ENCODE measurements at places on chromosomes 3 and 15. TPM values are rescaled to one million over a fixed set of nuclear protein-coding genes. Genes with fewer than 3 reads are reported as not detected.

- DNase-seq = no peak
Observed at GRCh38 chr3:3927965-3928364, 128.7 kb downstream of the LRRN1 start.

GRCh38 chr3:159114582-159114981 is 312.7 kb downstream of the MFSD1 start:
- DNase-seq = no peak

DNA sequence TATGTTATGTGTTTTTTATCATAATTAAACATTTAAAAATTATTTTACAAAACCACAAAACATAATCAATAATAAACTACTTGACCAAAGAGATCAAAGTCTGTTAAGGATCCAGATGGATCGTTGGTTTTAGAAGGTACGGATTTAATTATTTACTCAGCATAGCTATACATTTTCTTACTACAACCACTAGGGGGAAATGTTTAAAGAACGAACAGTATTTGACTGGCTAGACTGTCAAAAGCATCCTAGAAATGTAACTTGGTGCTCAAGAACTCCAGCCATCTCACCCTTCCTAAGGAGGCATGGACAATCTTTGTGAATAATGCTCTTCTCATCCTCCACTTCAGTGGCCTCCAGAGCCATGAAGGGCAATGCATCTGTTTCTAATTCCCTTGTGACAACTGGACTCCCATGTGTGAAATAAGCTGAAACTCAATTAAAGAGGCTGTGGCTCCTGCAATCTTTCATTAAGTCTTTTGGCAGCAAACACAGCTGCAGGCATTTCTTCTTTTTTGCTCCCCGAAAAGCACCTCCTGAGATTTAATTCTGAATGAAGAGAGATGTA is 94.7 kb upstream of the TUSC7 start:
- DNase-seq = no peak

DNA sequence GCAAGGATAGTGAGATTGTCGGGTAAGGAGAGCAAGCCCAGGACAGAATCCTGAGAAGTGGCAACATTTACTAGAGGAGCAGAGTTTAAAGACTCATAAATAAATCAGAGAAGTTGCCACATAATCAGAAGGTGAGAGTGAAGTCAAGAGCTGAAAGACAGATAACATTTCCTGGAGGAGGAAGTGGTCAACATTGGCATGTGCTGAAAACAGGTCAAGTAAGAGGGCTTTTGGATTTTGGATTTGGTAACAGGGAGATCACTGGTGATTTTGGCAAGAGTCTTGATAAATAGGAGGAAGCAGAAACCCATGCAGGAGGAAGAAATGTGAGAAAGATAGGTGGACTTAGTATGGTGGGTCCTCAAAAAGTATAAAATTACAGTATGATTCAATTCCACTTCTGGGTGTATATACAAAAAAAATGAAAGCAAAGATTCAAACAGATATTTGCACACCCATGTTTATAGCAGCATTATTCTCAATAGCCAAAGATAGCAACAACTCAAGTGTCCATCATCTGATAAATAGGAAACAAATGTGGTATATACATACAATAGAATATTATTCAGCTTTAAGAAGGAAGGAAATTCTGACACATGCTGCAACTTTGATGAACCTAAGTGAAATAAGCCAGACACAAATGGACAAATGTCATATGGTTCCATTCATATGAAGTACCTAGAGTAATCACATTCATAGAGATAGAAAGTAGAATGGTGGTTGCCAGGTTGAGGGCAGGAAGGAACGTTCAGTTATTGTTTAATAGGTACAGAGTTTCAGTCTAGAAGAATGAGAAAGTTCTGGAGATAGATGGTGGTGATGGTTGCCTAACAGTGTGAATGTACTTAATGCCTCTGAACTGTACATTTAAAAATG is 27.3 kb upstream of the MBNL1 start:
- DNase-seq = no peak

- no peak for DNase-seq
Observed at GRCh38 chr15:72353266-72353665, 22.5 kb downstream of the HEXA start.

SRGAP3 gene
- 58.3 TPM for total RNA-seq

DNA sequence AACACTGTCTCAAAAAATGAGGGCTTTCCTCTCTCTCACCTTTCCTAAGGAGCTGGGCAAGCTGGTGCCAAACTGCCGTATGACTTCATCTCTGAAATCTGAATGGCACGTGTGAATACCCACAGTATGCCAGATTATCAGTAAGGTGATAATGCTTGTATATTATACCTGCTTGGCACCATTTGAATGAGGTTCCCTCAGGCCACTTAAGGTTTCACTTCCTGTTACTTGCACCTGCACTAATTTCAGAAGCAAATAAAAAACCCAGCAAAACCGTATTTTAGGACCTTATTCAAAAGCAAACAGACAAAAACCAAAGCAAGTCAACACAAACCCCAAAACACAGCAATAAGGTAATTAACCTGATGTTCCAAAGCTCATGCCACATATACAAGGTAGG is 19.7 kb downstream of the FOXP1 start:
- DNase-seq = no peak

DNA sequence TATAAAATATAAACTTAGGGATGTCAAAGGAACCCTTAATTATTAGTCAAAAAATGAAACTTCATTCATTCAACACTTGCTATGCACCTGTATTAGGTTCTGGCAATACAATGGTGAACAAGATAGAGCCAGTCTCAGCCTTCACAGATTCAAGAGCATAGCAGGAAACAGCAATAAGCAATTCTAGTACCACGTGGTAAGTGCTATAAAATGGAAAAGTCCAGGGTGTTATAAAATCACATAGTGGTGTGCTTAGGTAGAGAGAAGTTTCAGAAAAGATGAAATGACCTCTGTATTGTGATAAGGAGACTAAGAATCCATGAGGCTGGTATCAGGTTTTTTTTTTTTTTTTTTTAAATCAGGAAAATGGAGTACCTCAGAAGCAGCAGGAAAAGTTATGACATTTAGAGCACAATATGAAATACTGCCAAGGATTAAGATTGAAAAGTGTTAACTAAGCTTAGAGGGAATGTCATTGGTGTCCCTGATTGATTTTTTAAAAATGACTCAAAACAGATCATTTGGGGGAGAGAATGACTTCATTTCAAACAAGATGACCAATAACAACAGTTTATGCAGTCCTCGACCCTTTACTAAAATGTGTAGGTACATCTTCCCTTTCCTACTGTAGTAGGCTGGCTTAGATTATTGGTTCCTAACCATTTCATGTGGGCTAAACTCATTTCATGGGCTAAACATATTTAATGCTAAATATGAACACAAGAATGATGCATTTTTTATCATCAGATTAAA is 5.0 kb downstream of the TOMM70 start:
- DNase-seq = no peak

- DNase-seq = no peak
Observed at GRCh38 chr3:150014782-150015181, 44.1 kb upstream of the PFN2 start.

DNA sequence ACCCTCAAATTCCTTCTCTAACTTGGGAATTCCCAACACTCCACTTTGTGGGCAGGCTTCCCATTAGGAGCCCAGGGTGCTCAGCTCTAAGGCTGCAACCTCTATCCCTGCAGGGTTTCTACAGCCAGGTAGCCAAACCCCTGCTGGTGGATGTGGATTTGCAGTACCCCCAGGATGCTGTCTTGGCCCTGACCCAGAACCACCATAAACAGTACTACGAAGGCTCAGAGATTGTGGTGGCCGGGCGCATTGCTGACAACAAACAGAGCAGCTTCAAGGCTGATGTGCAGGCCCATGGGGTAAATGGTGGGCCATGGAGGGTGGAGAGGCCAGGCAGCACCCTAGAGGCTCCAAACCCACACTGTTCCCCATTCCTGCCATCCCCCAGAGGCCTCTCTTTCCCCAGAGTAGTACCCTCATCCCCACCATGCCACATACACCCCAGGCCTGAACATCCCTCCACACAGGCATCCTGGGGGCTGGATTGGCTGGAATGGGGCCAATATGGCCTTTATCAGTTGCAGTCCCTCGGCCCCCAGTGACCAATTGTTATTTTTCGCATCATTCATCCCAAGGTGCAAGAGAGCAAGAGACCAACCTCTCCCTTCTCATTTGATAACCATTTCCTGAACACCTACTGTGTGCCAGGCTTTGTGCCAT is 7.7 kb downstream of the ITIH1 start:
- no peak for DNase-seq

JAGN1 gene
- total RNA-seq = 15.9 TPM

GRCh38 chr3:42500091-42500490 is 2.4 kb upstream of the VIPR1 start:
- DNase-seq = no peak

AQP9 gene
- under 0.01 TPM for total RNA-seq

SLC24A5 gene
- total RNA-seq = 0.41 TPM

PRR20G gene
- not detected for total RNA-seq

DNA sequence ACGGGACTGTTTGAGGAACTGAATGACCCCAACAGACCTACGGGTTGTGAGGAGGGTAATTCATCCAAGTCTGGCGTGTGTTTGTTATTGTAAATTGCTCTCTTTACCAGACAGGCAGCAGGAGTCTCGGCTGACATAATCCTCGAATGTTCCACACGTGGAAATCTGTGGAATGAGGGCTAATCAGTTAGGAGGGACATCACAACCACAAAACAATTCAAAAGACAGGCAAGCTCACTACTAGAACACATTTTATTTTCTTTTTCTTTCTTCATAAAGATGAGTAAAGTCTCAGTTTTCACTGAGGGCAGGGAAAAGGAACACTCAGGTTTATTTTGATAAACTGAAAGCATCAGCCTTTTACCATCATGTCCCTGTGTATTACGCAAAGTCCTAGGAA is 53.8 kb downstream of the GRK7 start:
- DNase-seq = no peak

PKM gene
- total RNA-seq = 285 TPM

CASR gene
- total RNA-seq = not detected

RASGRP1 gene
- total RNA-seq = 11.0 TPM

DNA sequence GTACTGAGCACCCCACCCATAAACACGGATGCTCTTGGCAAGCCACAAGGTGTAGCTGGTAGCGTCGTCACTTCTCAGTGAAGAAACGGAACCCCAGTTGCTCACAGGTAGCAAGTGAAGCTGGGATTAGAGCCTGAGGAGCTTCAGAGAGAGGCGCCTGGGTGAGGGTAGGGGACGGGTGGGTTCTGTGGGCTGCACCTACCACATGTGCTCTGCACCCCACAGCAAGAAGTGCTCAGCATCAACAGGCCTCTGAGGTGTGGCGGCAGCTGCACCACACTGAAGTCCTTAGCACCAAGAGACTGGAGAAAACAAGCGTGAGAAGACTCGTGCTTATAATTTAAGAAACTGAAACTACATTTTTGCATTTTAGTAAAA is 9.8 kb downstream of the MAP6D1 start:
- no peak for DNase-seq

CACNA2D3 gene
- total RNA-seq = 30.6 TPM

GRCh38 chr3:175914785-175915184 is 1055.7 kb downstream of the NAALADL2 start:
- DNase-seq = no peak

THPO gene
- total RNA-seq = 0.41 TPM

TF gene
- total RNA-seq = 4.1 TPM

COL7A1 gene
- total RNA-seq = 1.2 TPM

SLC9C1 gene
- 0.41 TPM for total RNA-seq

GRCh38 chr3:49658711-49659110 is 15.4 kb upstream of the APEH start:
- DNase-seq = no peak

GRCh38 chr3:10550705-10551104 is 45.3 kb upstream of the ATP2B2 start:
- no peak for DNase-seq

CCDC54 gene
- not detected for total RNA-seq

DNA sequence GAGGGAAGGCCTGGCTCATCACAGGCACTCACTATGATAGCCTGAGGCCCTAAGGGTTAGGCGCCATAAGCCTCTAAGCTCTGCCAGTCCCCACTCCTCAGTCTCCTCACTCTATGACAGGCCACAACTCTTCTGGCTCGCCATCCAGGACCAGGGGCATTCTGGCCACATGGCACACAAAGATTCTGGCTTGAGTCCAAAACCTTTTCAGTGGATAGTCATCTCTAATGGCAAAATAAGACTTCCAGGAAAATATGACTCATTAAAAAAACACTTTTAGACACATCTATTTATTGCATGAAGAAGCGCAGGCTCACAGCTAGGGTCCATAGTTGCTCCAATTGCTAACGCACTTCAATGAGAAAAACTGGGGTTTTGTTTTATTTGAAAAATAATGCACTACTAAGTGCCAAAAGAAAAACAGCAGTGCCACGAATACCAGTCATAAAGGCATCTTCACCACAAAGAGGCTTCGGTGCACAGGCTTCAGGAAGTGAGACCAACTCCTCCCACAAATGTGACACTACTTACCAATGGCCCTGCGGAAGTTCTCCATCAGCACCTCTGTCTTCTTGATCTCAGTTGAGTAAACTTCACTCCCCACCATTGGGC is 11.1 kb downstream of the RUVBL1 start:
- DNase-seq = no peak

DNA sequence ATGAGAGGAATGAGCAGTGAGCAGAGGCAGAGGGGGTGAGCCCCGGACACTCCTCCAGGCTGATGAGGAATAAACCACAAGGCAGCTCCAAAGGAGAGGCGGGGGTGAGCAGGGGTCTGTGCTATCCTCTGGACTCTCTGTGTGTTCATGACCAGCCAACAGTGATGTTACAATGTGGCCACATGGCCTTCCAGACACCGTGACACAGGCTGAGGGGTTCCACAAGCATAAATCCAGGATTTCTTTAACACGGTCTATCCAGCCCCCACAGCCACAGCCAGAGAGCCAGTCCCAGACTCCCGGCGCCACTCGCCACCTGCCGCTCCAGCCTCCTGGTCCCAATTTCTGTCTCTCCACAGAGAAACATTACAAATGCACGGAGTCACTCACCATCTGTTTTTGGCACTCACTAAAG is 24.4 kb downstream of the XXYLT1 start:
- no peak for DNase-seq

GRCh38 chr3:30752970-30753369 is 141.5 kb downstream of the GADL1 start:
- DNase-seq = no peak

GRCh38 chr15:73426323-73426994 is 16.5 kb upstream of the REC114 start:
- DNase-seq = no peak

LSG1 gene
- 35.9 TPM for total RNA-seq

- DNase-seq = no peak
Observed at GRCh38 chr3:71102111-71102983, 481.2 kb downstream of the FOXP1 start.

GRCh38 chr15:70182858-70183695 is 85.4 kb upstream of the TLE3 start:
- no peak for DNase-seq

DNA sequence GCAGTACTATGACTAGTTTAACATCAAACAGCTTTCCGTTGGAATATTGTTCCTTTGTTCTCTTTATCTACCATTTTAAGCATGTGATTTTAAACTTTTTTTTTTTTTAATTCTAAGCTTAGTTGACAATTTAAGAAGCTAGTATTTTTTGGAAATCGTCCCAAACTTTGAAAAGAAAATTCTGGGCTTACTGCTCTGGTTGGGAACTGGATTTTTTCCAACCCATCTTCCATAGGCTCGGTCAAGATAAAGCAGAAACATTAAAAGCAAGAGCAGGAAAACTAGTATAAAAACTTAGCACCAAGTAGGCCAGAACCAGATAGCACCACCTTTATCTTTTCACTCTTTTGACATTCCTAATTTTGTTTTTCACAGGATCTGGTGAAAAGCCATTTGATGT is 49.9 kb downstream of the TSC22D2 start:
- DNase-seq = no peak
